ENCODE measurements at places on chromosomes 2 and 18.

GRCh38 chr18:4231260-4231659, 223.8 kb downstream of the DLGAP1 start:
- DNase-seq: no peak

DNA sequence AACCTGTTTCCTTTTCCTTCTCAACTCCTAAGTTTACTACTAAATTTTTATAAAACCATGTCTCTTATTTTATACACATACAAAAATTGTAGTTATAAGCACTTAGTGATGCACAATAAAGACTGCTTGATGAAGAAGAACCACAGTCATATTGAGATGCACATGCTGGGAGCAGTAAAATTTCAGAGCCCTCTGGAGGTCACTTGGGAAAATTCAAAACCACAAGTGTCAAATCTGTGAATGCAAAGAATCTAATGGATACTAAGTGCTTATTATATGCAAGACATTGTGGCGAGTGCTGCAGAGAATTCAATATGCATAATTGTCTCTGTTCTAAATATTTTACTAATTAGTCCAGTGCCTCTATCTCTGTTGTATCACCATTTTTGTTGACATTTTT, 180.5 kb downstream of the VWC2L start:
- no peak for DNase-seq

- DNase-seq: no peak
Measured at GRCh38 chr2:100274076-100274475, 48.2 kb downstream of the LONRF2 start.

- no peak for DNase-seq
Measured at GRCh38 chr2:224405412-224405811, 3.5 kb upstream of the FAM124B start.

GRCh38 chr2:70173520-70173919, 17.3 kb downstream of the C2orf42 start:
- peak; percentile 63 for DNase-seq

- DNase-seq: no peak
Measured at GRCh38 chr2:206920310-206920709, 19.0 kb upstream of the CPO start.

DNA sequence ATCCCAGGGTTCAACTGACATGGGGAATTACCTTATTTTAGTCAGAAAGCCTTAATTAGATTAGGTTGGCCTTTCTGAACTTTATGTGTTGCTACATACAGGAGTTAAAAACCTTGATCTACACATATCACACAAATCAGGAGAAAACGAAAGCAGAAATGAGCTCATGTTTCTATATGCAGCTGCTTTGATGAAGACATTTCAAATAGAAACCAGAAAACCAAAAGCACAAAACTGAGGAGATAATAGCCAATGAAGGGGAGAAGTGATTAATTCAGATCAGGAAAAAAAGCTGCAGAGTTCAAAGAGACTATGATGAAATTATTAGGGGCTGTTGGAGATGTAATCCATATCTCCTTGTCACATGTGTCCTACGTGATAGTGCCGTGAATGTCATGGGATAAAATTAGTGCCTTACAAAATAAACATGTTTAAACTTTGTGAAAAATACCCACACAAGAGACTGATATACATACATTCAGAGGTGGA, 255.0 kb downstream of the CAMKMT start:
- no peak for DNase-seq

DNA sequence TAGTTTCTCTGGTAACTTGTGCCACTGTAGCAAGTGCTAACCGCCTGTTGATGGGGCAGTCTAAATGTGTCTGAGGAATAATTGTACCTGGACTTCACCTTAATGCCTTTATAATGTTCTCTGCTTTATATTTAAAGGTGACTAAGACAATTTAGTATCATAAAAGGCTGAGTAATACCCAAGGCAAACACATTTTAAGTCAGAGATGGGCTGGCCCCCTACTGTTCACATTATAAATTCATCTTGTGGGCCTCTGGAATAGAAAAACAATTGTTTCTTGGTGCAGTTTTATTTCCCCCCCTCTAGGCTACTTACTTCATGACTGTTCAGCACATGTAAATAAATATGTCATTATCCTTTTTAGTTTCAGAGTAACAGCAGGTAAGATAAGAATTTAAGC, 559.3 kb upstream of the PIK3C3 start:
- peak; percentile 11 for DNase-seq

- DNase-seq: no peak
Measured at GRCh38 chr2:205673312-205673711, 9.0 kb upstream of the NRP2 start.

DNA sequence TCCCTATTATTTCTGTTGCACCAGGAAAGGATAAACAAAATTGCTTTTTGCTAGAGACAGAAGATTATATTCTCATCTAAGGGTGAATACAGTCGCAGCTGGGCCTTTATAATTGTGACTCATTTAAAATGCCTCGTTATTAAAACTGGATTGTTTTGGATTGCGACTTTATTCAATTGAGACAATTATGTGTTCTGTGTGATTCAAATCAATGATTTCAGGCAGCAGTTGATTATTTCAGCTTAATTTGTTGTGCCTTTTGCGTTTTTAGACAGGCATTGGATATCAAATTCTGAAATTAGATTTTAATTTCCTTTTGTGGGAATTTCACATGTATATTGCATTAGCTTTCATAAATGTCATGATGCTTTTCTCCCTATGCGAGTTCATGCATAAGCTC, 778.1 kb upstream of the SOX11 start:
- no peak for DNase-seq

DNA sequence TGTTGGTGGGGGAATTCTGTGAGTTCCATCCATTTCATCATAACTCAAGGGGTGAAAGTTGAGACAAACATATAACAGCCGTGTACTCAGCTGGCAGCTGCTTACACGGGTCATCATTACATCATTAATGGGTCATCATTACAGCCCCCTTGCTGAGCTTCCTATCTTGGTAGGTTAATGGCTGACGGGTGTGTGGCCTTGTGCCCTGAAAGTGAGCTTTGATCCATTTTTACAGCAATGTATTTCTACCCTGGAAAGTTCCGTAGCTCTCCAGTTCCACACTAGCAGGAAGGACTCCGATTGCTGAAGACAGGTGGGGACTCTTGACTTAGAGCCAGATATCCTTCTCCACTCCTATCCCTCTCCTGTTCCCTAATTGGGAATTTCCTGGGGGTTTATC, 105.2 kb upstream of the DLX2 start:
- no peak for DNase-seq

DNA sequence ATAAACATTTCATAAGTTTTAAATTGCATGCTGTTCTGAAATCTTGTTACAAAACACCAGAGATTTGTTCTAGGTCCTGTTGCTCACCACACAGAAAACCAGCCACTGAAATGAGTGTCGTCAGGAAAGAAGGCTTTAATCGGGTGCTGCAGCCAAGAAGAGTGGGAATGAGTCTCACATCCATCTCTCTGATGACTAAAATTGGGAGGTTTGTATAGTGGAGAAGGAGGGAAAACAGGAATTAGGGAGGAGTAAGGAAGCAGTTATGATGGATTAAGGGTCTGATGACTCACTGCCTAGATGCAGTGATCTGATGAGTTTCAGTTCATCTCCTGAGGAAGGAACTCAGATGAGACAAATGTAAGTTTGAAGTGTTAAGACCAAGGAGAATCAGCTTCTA, 42.1 kb upstream of the GPR39 start:
- peak; percentile 75 for DNase-seq

- DNase-seq: no peak
Measured at GRCh38 chr18:6653880-6654279, 75.6 kb upstream of the ARHGAP28 start.

DNA sequence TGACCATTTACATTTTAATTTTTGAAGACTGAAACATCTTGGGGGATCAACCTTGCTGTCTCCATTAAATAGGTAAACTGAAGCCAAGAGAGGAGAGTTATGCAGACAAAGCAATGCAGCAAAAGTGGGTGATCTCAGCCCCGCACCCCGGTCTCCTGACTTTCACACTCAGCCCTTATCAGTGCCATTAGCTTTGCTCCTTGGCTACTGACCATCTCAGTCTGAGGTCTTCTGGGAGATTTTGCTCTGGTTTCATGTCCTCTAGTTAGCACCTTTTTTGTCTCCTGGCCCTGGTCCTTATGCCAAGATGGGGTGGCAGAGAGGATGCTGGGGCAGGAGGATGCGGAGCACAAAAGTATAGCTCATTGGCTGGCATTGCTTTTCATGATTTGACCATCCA, 61.4 kb downstream of the SETBP1 start:
- no peak for DNase-seq

DNA sequence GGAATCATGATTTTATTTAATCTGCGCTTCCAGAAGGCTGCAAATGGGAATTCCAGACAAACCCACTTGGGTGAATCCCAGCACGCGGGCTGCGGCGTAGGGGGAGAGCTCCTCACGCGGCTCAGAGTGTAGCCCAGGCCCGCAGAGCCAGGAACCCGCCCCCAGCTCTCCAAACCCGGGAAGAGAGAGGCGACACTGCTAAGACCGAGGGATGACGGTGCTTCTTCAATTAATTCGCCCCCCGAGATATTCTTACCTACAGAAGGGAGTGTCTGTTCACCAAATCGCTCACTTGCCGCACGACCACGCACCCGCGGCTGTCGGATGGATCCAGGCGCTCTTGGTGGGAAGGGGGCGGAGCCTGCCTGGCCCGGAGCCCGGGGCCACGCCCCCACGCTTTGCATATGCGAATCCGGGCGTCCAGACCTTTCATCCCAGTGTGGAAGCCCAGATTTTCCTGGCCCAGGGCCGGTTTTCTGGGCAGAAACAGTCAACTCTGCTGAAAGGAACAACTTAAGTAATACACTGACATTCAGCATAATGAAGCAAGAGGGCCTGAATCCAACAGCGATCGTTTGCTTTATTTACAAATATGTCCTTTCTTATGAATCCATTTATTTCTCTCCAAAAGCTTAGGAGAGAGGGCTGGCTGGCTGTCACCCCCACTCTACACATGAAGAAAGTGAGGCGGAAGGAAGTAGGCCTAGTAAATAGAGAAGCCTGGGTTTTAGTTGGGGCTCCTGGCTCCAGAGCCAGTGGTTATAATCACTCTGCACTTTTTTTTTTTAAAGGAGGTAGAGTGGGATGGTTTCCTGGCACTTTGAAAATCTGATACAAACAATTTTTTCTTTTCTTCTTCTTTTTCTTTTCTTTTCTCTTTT, at the start of gene SLC19A3:
SLC19A3 (minus strand) TSS at position 342 of the 881 bp plus-strand sequence. CDS start 15,710 bp downstream, outside the sequence.
- peak; percentile 91 for DNase-seq

GRCh38 chr2:43293744-43294695, 67.6 kb upstream of the ZFP36L2 start:
- DNase-seq: peak; percentile 99

GRCh38 chr2:64639691-64640090, 14.0 kb downstream of the SERTAD2 start:
- DNase-seq: no peak

DNA sequence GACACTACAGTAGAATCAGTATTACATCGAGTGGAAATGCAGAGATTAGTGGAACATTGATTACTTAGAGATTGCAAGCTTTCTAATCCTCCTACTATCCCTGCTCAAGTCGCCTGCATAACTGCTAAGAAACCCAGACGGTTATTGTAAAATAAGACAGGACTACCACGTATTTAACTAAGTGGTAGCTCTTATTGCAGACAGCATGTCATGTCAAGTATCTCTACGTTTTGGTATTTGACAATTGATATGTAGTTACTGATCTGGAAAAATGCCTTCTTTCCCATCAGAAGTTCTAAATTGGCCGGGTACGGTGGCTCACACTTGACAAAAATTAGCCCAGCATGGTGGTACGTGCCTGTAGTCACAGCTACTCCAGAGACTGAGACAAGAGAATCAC, 404.1 kb downstream of the CBLN2 start:
- DNase-seq: no peak

GRCh38 chr18:49174478-49174877, 223.7 kb upstream of the SMAD7 start:
- DNase-seq: peak; percentile 90

GRCh38 chr18:79548986-79549637, 130.5 kb upstream of the CTDP1 start:
- DNase-seq: no peak

GRCh38 chr2:121338281-121338680, 53.3 kb upstream of the TFCP2L1 start:
- DNase-seq: no peak

DNA sequence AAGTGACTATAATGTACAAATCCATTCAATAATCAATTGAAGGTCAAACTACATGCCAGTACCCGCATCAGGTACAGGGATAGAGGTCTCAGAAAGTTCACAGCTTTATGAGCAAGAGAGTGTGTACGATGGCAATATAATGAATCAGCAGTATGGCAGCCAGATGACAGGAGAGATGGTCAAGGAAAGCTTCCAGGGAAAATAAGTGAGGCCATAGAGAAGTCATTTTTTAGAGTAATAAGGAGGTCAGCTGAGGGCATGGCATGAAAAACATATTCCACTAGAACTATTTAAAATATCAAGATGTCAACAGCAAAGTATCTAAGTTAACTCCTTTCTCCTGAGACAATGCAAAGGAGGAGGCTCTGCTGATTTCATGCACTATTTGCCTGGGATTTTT, 108.0 kb downstream of the SLC8A1 start:
- DNase-seq: peak; percentile 70

GRCh38 chr2:240387669-240388358, 47.6 kb upstream of the GPC1 start:
- DNase-seq: peak; percentile 93

- no peak for DNase-seq
Measured at GRCh38 chr2:119473621-119474370, 42.1 kb downstream of the TMEM37 start.

GRCh38 chr2:33221046-33221784, 255.2 kb upstream of the RASGRP3 start:
- no peak for DNase-seq

DNA sequence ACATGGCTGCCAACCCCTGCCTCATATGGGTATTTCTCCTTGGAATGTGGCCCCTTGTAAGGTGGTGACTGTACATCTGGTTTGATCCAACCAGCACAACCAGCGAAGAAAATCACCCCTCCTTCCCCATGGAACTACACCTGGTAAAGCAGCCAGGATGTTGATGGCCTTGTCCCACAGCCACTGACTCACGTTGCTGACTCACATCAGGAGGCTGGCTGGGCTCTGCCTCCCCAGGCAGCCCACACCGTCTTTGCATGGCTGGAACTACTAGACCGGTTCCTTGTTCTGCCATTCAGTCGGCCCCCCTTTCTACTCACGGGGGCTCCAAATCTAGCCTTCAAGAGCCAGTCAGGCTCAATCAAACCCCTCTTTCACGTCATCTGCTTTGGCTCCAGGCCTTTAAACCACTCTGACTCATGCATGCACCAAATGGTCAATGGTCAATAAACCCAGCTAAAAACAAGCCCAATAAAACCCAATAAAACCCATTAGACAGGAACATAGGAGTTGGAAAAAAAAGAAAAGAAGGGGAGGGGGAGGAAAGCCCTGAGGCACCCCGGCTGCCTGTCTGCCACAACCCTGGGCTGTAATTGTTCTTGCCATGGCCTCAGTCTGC, 114.8 kb downstream of the PLB1 start:
- DNase-seq: peak; percentile 81

DNA sequence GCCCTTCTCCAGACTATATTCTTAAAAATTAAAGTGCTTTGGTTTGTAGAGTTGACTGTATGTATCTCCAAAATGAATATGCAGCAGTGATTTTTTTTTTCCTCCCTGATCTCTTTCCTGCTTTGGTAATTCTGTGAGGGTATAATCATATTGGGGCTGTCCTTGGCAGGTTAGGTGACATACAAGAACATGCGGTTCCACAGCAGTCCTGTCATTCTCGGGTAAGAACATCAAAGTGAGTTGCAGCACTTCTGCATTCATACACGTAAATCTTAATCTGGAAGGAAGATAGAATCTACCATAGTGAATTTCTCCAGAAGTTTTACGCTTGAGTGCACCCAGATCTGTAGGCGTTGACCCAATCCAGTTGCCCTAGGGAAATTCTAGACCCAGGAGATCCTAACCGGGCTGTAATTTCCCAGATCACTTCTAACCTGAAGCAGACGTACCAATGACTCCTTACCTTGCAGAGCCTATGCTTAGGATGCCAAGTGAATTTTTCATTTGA, 109.4 kb downstream of the PRPF40A start:
- no peak for DNase-seq
